ENCODE measurements at places on chromosomes 16 and 17.
A peak's percentile ranks its signal among the peaks of the same experiment; 100 is the strongest.

DNA sequence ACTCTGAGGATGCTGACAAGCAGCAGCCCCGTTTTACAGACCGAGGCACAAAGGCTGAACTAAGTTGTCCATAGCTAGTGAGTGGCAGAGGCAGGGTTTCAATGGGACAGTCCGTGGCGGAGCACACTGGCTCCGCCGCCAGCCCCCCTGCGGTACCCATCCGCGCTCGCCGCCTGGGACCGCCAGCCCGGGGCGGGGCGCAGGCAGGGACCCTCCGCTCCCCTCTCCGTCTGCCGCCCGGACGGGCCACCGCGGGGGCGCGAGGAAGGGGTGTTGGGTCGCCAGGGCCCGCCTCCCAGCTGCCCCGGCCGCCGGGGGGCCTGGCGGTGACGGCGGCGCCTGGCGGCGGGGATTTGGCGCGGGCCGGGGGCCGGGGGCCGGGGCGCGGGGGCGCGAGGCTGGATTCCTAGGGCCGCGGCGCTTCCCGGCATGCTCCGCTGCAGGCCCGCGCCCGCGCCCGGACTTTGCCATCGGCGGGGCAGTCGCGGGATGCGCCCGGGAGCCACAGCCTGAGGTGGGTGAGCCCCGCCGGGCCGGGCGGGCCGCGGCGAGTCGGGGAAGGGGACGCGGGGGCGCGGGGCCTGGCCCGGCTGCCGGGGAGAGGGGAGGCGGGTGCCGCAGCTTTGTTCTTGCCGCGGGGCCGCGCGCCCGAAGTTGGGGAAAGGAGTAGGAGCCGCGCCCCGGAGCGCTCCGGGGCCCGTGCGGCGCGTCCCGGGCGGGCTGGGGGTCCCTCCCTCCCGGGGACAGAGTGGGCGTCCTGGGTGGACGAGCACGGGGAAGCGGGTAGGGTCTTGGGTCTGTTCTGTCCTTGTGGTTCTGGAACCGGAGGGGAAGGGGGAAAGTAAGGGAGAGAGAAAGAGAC is at the start of gene TMEM98:
TSS of gene TMEM98 (plus strand) at position 430 of the 862 bp plus-strand sequence. CDS start 3,376 bp downstream, outside the sequence.
- peak; percentile 43 for DNase-seq

GRCh38 chr17:63550817-63551639 is 751 bp downstream of the DCAF7 start:
- peak; percentile 50 for DNase-seq

DNA sequence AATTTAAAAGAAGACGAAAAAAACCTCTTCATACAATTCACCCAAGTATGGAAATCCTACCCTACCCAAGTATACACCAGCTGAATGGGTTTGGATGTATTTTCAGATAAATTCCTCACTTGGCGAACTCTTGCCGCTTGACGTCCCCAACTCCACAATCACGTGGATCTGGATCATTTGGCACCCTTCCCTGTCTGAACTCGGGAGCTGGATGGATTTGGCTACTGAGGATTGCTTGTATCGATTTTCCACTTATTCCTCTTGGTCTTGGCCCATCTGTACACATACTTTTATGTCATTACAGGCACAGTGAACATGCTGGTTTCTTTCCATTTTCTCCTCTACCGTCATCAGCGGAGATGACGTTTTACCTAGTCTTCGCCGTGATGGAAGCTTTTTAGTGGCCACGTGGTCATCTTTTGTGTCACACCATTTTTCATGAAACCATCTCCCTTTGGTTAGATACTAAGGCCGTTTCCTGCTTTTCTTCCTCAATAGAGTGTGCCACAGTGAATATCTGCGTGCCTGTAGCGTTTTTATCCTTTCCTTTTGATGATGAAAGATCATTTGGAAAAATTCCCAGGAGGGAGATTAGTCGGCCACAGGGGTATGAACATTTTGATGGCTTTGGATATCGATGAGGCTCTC is 47.1 kb downstream of the CMIP start:
- peak; percentile 71 for DNase-seq

DNA sequence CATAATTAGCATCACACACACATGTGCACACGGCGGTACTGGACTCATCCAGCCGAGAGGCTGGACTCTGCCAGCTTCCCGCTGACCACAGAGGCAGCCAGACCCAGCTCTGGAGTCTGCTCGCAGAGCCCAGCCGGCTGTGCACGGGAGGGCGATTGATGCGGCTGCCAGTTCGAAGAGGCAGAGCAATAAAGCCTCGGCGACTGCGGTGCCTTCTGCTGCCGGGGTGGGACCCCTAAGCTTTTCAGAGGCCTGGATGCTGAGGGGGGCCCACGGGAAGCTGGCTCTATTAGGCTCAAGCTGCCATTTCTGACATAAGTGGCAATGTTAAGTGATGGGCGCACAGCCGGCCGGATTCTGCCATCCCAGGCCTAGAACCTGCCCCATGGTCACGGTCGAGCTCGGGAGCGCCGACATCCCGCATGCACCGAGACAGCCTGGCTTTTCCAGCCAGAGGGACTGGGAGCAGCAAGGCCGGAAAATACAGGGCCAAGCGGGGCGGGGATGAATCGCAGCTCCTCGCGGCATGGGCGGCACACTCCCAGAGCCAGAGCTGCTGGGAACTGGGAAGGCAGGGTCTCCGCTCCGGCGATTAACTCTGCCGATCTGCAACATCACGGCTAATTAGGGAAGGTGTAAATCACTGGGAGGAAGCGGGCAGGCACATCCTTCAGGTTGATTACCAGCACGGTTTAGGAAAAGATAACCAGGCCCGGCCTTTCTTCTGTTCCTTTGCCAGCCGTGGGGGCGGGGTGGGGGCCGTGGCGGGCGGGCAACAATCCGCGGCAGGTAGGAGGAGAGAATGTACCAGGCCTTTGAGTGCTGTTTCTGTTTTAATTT is 57.7 kb downstream of the TBC1D16 start:
- DNase-seq: no peak

GRCh38 chr16:1045993-1046911 is 26.3 kb upstream of the SSTR5 start:
- DNase-seq: no peak
